ENCODE measurements at places on chromosomes 13 and 19.

GRCh38 chr13:104831831-104832230, 1703.6 kb downstream of the EFNB2 start:
- DNase-seq, result no peak

DNA sequence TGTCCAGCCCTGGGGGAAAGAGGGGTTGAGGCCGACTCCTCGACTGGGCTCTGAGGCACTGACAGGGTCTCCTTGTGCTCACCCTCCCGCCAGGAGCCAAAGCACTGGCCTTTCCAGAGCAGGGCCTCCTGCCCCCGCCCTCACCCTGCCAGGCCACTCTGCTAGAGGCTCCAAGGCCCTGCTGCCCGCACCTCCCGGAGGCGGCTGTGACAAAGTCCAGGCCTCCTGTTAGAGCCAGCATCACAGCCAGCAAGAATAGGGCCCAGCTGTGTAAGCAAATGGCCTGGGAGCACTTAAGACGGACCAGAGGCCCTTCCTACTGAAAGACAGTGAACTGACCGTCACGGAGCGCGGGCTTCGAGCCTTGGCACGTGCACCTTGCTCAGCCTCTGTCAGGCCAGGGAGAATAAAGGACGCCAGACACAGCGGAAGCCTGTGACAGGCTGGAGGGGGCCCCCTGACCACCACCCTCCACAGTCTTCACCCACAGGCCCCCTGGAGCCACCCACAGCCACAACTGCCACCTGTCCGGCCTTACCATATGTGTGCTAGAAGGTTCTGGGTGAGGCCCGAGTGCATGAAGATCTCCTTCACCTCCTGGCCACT, 50.9 kb downstream of the EPS15L1 start:
- peak; percentile 50 for DNase-seq

DNA sequence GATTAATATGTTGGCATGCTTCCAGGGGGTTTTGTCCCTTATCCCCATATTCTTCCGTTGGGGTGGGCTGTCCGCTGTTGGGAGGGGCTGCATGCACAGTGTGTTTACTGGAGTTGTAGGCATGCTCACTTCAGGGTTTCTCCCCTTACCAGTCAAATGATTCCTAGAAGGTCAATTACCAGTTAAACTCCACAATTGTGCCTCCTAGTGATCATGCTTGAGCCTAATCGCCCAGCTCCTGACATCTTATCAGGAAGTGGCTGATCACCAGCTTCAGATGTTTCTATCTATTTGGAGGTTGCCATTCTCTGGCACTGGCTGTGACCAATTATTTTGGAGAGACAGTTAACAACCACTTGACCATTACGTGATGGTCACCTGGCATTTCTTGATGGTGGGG, 1090.0 kb downstream of the SLITRK5 start:
- peak; percentile 26 for DNase-seq

DNA sequence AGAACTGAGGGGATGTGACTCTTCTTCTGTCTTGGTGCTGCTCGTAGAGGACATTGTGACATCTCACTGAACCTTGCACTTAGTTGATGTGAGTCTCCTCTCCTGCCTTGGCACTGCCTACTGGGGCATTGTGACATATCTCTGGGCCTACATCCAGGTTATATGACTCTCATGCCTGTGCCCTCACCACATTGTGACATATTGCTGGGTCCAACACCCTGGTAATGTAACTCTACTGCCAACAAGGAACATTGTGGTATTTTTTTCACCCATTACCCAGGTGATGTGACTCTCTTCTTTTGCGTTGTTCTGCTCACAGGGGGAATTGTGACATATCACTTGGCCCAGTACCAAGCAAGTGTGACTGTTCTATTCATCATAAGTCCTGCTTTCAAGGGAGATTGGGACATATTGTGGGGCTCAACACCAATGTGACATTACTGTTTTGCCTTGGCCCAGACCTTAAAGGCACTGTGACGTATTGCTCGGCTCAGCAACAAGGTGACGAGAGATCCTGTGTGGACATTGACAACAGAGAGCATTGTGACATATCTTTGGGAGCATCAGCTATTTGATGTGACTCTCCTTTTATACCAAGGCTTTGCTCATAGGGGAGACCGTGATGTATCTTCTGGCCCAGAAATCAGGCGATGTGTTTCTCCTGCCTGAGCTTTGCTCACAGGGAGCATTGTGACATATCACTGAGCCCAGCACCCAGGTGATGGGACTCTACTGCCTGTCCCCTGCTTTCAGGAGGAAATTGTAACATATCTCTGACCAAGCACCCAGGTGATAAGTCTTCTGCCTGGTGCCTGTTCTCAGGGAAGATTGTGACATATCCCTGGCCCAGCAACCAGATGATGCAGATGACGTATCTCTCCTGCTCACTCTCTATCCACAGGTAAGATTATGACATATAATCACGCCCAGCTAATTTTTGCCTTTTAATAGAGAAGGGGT, 12.2 kb upstream of the ZNF429 start:
- no peak for DNase-seq

DNA sequence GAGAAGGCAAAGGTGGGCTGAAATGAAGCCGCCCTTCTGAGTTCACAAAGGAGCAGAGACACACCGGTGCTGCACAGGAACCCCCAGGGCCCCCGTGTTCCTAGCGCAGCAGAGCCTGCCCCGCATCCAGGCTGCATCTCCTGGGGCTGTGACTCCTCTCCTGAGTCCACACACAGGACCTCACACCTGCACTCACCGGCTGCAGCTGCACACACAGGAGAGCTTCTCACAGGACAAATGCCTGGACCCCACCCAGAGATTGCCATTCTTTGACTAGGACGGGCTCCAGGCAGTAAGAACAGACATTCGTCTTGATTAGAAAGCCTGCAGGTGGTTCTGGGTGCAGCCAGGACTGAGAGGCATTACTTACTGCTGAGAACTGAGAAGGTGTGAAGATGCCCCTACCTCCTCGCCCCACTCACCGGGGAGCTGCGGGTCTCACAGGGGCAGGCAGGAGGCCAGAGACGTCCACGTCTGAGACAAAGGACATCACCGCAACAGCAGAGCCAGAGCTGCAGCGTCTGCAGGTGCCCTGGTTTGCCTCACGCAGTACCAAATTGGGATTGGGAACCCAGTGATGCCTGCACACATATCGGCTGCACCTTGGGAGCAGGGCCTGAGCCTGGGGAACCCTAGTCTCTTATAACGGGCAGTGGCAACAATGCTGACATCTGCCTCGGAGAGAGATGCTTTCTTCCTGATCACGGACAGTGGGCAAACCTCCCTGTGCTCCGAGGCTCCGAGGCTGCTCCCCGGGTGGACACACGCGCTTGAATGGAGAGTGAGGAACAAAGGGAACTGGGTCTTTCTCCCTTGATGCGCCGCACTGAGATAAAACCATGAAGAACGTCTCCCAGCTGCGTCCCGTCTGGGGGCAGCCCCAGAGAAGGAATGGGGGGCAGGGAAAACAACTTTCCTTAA, 50.4 kb downstream of the RASA3 start:
- DNase-seq, result no peak

DNA sequence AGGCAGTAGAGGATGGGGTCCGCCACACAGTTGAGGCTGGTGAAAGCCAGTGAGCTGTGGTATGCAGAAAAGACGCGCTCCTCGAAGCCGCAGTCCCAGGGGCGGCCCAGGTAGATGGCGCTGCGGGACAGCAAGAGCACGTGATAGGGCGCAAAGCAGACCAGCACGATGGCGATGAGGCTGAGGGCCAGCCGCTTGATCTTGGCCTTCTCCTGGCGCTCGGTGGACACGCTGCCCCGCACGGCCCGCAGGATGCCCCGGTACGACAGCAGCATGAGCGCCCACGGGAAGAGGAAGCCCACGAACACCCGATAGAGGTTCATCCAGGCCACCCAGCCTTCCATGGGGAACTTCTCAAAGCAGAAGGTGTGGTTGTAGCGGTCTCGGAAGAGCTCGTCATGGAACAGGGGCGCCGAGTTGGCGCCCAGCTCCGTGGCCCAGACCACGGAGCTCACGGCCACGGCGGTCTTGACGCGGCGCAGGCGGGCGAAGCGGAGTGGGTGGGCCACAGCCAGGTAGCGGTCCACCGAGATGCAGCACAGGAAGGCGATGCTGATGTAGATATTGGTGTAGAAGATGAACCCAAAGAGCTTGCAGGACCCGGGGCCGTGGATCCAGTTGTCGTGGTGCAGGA, 6.5 kb upstream of the OPA3 start:
- DNase-seq, result peak; percentile 89
